Esophagus squamous epithelium (tissue), 5 donors: ENCODE measurements at places on chromosomes 4 and X.

GRCh38 chrX:30851449-30851848 lies 37.6 kb downstream of the TAB3 start:
- no peak for DNase-seq

DNA sequence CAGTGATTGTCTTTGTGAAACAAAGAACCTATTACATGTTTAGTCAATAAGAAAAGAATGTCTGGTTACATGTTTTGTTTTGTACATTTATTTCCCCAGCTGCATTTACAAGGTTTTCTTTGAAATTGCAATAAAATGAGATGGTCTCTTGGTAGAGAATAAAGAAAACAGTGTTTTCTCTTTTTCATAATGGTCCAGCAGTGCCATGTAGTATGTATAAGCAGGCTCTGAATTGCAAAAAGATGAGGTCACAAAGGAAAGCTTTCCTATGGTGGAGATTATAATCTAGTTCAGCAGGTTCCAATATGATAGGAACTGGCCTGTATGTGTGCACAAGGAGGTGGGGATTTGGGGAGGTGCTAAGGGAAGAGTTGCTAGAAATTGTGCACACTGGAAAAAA lies 1417.3 kb downstream of the STIM2 start:
- DNase-seq, result no peak

DNA sequence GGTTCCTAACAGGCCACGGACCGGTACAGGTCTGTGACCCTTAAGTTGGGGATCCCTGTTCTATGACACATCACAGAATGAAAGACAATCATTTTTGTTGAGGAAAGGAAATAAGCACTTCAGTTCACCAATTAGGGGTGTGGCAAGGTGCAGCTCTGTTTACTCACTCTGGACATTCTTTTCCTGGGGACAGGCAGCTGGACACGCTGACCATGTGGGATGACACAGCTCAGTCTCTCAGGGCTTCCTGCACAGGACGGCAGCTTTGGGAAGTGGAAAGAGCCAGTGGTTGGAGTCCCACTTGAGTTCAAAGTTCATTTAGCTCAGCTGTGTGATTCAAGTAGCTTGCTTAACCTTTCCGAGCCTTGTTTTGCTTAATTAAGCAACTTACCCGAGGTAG lies 55.7 kb downstream of the NDNF start:
- no peak for DNase-seq

DNA sequence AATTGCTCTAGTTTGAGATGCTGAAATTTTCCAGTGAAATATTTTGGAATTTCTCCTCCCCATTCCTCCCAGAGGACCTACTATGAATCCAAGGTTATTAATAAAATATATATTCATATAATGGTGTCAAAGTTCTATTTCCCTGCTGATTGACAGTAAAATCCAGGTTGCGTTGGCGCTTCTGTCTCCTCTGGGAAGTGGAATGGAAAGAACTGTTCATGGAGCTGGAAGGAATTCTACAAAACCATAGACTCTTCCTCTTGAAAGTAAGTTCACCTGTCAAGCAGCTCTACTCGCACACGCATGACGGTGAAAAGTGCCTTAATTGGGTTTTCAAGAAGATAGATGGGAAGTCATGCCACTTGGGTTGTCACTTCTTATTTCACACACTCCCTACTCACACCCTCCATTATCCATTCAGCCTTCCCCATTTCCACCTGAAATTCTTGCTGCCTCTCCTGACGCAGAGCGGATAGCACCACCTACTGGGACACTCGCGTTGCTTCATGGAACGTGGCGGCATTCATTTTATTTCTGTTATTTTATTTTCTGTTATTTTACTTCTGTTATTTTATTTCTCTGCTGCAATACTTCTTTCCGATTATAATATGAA lies 351.6 kb downstream of the NLGN4X start:
- DNase-seq, result no peak

GRCh38 chr4:123874063-123874462 lies 477.5 kb downstream of the SPRY1 start:
- no peak for DNase-seq

- no peak for DNase-seq
These were observed 224.7 kb upstream of the DCAF8L1 start for GRCh38 chrX:28205905-28206304.

DNA sequence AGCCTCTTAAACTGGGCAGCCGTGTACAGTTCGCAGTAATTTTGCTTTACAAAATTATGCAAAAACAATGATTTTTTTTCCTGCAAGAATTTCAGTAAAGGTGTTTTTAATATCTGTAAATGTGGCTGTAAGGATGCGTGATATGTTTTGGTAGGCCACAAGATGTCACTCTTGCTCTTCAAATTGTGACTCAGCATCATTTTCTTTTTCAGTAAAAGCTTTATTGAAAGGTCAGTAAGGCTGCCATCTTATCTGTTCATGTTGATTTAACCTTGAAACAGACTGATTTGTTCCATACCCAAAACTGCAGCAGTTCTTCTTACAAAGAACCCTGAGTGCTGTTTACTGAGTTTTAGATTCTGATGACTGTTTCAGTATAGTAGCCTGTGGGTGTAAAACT lies 39.9 kb downstream of the TXLNG start:
- no peak for DNase-seq

DNA sequence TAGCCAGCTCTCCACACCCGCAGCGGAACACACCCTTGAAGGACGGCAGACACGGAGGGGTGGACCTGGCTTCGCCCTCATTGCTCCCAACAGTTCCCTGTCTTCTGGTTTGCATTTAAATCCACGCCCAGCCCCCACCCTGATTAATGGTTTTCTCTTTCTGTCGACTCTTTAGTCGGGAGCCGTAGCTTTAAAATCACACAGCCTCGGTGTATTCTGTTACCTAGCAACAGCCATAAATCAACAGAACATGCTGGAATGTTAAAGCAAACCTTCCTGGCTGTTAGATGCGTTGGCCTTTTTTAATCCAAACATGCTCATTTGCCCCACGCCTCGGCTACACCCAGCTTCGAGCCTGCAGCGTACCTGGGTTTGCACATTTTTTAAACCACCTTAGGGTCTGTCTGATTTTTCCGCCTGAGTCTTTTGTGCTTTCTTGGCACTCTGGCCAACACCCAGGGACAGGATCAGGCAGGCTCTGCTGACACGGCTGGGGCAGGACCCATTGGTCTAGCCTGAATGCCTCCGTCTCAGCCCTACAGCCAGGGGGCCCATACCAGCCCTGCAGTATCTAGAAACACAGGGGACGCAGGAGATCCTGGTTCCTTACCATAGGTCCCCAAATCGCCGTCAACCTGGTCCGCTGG lies 21.4 kb upstream of the PPP2R2C start:
- no peak for DNase-seq

DNA sequence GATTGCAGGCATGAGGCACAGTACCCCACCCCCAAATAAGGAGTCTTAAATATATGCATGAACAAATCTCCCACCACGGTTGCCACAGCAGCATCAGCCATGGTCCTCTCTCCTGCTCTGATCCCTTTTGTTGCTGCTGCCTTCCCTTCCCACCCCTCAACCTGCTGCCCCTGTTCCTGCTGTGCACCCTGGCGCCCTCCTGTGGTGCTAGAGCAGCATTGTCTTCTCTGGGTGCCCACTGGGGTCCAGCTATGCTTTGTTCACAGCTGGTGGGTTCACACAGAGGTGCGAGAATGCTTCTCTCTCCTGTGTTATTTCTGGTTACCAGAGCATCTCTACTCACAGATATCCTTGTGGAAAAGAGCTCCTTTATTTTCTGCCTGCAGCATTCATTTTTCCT lies 116.2 kb downstream of the GATB start:
- DNase-seq, result no peak

DNA sequence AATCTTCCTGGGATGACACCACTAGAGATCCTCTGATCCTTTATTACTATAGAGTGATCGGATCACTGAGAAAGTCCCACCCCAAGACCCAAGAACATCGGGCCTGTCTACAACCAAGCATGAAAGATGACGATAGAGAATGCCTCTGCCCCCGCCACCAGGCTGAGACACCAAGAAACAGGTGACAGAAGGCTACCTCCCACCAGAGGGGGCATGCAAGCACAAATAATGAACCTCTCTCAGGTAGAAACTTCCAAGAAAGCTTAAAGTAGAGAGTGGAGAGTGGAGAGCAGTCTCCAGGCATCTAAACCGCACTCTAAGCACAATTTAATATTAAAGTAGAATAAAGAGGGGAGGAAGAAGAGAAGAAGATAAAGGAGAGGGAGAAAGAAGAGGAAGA lies 402.6 kb downstream of the INPP4B start:
- DNase-seq, result no peak

DNA sequence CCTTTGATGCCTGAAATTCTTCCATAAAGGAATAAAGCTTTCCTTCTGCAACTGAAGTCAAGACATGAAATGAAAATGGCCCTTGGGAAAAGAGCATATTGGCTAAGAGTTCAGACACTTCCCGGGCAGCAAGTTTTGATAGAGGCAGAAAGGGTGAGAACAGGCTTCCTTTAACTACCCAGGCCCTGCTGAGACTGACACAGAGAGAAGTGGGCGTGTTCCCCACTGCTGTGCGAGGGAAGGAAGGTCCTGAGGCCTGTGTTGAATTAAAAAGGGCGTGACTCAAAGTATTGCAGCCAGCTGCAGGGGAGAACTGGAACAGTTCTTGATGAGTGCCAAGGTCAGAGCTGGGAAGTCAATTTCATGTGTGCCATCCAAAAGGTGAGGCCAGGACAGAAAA lies 33.9 kb upstream of the ADGRG2 start:
- no peak for DNase-seq

DNA sequence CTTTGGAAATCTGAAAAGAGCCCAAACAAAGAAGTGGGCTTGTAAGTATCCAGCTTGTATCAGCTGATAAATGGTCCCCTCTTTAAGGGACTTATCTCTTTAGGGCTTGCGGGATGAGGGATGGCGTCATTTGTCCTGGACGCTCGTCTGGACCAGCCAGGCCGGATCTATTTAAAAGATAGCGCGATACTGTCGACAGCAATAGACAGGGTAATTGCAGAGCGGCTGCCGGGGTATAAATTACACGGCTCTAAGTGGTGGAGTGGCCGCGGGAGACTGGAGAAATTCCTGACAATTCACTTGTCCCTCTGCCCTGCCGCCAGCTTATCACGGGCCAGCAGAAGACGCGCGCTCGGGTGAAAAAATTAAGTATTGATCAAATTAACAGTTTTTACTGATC lies 90.7 kb downstream of the FAM53A start:
- DNase-seq, result no peak

DNA sequence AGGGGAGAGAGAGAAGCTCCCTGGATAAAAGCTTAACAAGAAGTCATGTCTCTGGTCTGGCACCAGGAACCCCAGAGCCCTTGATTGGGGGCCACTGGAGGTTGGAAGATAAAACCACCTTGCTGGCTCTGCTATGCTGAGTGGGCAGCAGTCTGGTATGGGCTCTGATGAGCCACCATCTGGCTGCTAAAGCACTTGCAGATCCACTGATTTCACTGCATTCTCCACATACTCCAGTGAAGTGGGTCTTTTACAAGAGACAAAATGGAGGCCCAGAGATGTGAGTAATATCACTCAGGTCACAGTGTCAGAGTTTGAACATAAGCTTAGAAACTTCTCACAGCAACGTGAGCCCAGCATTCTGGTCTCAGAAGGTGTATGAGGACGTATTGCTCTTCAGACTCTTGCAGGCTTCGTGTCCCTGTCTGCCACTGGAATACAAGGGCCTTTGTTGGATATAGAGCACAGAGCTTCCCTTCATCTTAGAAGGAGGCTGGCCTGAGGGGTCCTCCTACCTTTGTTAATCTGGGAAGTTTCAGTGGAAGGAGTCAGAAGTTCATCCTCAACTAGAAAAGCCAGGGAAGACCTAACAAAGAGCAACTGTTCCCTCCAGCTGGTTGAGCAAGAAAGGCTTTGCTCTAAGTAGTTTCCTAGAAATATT lies 11.8 kb downstream of the CLDN2 start:
- no peak for DNase-seq

DNA sequence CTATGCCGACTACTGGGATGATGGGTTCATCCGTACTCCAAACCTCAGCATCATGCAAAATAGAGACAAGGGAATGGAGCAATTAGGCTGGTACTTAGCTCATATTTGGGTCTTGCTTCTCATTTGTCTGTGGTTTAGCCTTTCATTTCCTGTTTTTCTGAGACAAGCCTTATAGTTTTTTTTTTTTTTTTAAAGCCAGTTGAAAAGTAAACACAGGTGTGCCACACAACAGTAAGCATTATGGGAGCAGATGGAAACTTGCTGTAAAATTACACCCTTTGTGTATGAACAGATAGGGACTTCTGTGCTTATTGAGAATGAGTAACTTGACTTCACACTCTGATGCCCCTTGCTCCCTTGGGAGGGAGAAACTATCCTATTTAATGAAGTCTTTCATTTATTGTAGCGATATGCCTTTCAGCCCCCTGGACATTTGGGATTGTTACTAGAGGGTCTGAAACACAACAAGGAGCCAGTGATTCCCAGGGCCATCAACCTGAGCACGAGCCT lies 13.7 kb downstream of the RASSF6 start:
- DNase-seq, result no peak

GRCh38 chrX:118499295-118499694 lies 3.7 kb downstream of the DOCK11 start:
- no peak for DNase-seq

GRCh38 chrX:139803224-139803623 lies 95.3 kb upstream of the MCF2 start:
- no peak for DNase-seq

- DNase-seq, result no peak
These were observed 87.6 kb upstream of the GABRG1 start for GRCh38 chr4:46211406-46211805.

DNA sequence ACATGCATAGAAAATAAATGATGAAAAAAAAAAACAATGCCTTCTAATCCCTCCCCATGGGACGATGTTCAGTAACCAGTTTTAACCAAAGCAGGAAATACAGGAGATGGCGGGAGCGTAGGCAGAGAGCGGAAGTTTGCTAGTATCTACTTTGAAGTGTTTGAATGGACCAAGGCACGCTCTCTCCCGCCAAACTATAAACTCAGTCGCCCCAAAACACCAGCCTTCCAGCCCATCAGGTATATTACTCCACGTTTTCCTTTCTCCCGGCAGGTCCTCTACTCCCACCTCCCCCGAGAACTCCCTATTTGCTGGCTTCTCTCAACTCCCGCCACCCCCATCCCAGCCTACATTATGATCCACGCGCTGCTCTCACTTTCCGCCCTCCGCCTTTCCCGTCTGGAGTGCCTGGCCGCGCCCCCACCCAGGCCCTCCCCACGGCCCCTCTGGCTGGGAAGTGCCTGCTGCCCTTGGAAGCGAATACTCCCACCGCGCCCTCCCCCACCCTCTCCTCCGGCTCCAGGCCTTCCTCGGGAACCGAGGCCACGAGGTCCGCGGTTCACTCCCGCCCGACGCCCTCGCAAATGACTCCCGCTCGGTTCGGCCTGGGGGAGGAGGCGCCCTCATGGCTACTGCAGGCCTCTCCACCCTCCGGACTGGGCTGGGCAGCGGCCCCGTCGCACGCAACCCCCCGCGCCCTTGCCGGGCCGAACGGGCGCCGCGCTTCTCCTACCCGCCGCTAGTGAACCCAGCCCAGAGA lies 723 bp downstream of the DHX15 start:
- no peak for DNase-seq
